ENCODE measurements at places on chromosomes 2 and 18. TPM values are rescaled to one million over a fixed set of nuclear protein-coding genes. Genes with fewer than 3 reads are reported as not detected.

The GKN1 gene
- polyA plus RNA-seq, result 0.25 TPM

The PLEK gene
- 1.4 TPM for polyA plus RNA-seq

The HOXD12 gene
- not detected for polyA plus RNA-seq

The ZSCAN30 gene
- 8.0 TPM for polyA plus RNA-seq

The NT5C1B gene
- not detected for polyA plus RNA-seq

The SERPINB10 gene
- 0.06 TPM for polyA plus RNA-seq

The LDAH gene
- polyA plus RNA-seq, result 5.1 TPM

The MFSD2B gene
- 0.08 TPM for polyA plus RNA-seq

The TEX44 gene
- not detected for polyA plus RNA-seq

The SPEG gene
- 22.3 TPM for polyA plus RNA-seq

The CYP1B1 gene
- 1.5 TPM for polyA plus RNA-seq

The COLEC11 gene
- 1.3 TPM for polyA plus RNA-seq

The PAX8 gene
- 4.0 TPM for polyA plus RNA-seq

The DLGAP1 gene
- polyA plus RNA-seq, result 0.47 TPM

The RANBP2 gene
- 7.1 TPM for polyA plus RNA-seq

The MGAT4A gene
- 2.8 TPM for polyA plus RNA-seq

The PROKR1 gene
- polyA plus RNA-seq, result 0.01 TPM

The SLC19A3 gene
- polyA plus RNA-seq, result 0.14 TPM

The RNF125 gene
- polyA plus RNA-seq, result 1.2 TPM

The PLGLB2 gene
- polyA plus RNA-seq, result not detected

The SH3RF3 gene
- polyA plus RNA-seq, result 1.1 TPM

The RTTN gene
- 2.8 TPM for polyA plus RNA-seq
